ENCODE measurements at places on chromosomes 13 and 19.

DNA sequence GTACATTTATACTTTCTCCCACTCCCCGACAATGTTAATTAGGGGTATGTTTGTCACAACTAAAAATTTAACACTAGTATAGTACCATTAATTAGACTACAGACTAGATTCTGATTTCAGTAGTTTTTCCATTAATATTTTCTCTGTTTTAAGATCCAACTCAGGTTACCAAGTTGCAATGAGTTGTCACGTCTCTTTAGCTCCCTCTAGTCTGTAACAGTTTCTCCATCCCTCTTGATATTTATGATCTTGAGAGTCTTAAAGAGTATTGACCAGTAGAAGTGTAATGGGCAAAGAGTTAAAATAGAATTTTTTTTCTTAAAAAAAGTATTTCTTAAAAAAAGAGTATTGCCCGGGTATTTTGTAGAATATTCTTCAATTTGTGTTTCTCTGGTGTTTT lies 598.1 kb downstream of the TBC1D4 start:
- peak; percentile 7 for DNase-seq

- peak; percentile 92 for DNase-seq
Measured at GRCh38 chr19:5292822-5293611, 47.6 kb downstream of the PTPRS start.

GRCh38 chr13:51935326-51936171 lies 73.8 kb downstream of the CCDC70 start:
- peak; percentile 25 for DNase-seq

DNA sequence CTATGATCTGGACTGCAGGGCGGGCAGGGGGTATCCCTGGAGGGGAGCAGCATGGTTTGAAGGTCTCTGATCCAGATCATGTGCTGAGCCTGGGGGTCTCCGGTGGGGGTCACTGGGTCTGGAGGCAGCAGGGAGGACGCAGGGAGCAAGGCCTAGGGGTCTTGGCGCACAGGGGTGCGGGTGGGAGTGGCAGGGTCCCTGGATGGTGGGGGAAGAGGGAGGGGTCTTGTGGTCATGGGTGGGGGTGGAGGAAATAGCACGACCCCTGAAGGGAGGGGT lies 1.9 kb downstream of the BTBD2 start:
- DNase-seq = no peak

GRCh38 chr13:35714588-35715377 lies 238.3 kb upstream of the MAB21L1 start:
- peak; percentile 38 for DNase-seq

- no peak for DNase-seq
Measured at GRCh38 chr13:69955271-69955670, 152.4 kb upstream of the ATXN8OS start.

DNA sequence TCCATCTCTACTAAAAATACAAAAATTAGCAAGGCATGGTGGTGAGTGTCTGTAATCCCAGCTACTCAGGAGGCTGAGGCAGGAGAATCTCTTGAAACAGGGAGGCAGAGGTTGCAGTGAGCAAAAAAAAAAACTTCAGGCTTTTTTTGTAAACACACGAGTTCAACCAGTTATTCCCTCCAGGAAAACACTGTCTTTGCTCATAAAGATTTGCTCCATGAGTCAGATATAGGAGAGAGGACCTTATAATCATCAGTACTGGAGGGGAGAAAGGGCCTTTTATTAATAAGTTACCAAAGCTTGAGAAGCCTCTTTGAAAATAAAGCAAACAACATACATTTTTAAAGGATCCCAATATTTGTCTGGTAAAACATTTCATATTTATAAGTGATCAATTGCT lies 110.7 kb downstream of the EFNB2 start:
- no peak for DNase-seq

DNA sequence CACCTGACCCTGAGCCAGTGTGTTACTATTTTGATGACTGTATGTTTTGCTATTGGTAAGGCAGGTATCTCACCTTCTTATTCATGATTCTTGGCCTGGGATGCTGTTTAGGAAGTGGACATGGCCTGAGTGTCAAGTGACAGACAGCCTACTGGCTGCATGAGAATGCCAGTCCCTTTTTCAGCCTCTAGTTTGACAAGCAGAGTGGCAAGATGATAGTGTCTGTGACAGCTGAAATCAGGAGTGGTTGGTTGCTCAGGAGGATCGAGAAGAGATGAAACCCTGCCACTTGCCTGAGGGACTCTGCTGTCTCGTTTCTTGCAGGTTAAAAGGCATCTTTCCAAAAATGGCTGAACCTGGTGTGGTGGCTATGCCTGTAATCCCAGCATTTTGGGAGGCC lies 7.1 kb upstream of the ELOF1 start:
- no peak for DNase-seq

DNA sequence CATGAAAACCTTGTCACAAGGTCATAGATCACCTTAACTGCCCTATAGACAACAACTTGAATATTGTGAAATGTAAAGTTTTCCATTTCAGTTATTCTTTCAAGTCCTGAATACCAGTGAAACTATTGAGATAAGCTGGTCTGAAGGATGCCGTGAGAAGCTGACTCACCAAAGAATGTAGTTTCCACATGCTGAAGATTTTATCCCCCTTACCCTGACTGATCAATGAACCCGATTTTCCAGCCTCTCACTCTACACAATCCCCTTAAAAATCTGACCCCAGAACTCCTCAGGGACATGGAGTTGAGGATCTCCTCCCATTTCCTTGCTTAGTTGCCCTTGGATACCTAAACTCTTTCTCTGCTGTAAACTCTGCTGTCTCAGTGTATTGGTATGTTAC lies 67.5 kb downstream of the POSTN start:
- peak; percentile 7 for DNase-seq

DNA sequence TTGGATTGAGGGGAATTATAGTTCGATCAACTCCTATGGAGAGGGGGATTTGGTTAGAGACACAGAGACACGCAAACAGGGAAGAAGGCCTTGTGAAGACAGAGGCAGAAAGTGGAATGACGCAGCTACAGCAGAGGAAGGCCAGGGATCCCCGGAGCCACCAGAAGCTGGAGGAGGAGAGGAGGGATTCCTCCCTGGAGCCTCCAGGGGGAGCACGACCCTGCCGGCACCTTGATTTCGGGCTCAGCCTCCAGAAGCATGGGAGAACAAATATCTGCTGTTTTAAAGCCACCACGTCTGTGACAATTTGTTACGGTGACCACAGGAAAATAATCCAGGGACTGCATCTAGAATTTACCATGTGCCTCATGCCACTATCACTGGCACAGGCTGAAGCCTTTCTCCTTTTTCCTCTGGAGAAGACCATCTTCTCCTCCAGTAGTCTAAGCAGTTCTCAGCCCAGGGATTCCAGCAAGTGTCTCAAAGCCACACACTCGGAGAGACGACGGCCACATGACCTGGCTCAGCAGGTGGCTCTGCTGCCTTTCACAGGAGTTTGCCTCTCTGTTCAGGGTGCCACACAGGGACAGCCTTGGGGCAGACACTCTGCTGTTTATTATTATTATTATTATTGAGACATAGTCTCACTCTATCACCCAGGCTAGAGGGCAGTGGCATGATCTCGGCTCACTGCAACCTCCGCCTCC lies 39.9 kb upstream of the CCNE1 start:
- DNase-seq = peak; percentile 74

- no peak for DNase-seq
Measured at GRCh38 chr19:18850471-18851375, 19.0 kb downstream of the UPF1 start.

GRCh38 chr19:17680230-17680722 lies 7.9 kb downstream of the UNC13A start:
- DNase-seq = peak; percentile 74

DNA sequence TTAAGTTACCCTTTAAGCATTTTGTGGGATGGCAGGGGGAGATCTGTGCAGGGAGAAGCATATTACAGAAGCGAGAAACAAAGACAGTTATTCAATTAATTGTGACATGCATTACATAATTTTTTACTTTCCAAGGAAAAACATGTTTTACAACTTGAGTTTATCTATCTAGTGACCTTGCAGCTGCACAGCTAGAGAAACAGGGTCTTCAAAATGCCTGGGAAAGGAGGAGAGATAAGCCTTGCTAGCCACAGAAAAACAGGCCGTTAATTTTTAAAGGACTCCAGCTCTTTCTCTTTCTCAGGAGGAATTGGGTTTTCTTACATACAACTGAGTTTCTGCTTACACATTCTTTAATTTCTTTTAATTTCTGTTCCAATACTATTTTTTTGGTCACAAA lies 14.8 kb upstream of the ZNF431 start:
- no peak for DNase-seq

- DNase-seq = no peak
Measured at GRCh38 chr13:78875792-78876580, 217.0 kb upstream of the OBI1 start.

DNA sequence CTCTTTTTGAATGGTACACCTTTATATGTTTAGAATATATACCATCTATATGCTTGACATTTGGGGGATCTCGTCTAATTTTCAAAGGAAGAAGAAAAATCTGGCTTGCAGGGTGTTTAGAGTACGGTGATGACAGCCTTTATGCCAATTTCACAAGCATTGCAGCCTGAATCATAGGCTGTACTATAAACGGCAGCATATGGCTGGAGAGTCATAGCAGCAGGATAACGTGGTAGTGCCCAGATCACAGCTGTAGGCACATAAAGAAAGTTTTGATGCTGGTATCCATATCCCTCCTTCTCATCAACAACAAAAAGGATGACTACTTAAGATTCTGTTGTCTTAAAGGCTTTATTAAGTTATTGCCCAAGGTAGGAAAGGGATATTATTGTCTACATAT lies 253.0 kb downstream of the PCDH9 start:
- DNase-seq = no peak

DNA sequence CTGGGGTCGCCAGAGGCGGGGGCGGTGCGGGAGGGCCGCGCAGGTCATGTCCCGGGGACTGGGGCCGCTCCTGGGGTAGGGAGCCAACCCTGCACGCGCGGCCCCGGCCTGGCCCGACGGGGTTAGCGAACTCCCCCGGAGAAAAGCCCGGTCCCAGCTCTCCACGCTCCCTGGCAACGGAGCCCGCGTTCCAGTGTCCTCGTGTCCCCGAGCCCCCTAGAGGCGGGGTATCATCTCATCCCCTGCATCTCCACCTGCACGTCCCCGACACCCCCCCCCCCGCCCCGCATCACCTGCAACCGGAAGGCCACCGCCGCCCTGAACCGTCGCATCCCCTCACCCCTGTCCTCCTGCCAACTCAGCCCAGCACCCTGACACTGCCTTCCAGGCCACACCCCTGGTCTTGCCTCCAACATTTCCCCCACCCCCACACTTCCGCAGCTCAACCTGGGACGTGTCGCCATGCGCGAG lies 2.7 kb downstream of the WDR88 start:
- no peak for DNase-seq

GRCh38 chr13:91351980-91352379 lies 4.5 kb downstream of the MIR17HG start:
- no peak for DNase-seq

- DNase-seq = peak; percentile 92
Measured at GRCh38 chr19:1248786-1249297, 459 bp downstream of the MIDN start.

DNA sequence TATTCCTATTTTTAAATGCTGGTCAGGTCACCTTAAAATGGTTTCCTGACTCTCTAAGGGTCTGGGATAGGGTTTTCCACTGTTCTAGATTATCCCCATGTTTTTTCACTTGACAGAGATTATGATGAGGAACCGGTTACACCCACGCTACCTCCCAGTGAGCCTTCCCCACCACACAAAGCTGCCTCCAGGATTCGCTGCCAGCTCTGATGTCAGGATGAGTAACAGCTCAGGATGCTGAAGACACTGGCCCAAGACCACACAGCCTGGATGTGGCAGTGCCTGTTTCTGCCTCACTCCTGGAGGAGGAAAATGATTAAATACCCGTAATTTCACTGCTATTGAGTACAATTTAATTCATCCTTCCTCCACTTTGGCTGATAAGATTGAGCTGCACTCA lies 22.9 kb downstream of the ZNF114 start:
- peak; percentile 58 for DNase-seq

- no peak for DNase-seq
Measured at GRCh38 chr13:26964278-26965250, 204.0 kb upstream of the GPR12 start.

GRCh38 chr13:59413126-59413525 lies 750.6 kb downstream of the DIAPH3 start:
- no peak for DNase-seq

DNA sequence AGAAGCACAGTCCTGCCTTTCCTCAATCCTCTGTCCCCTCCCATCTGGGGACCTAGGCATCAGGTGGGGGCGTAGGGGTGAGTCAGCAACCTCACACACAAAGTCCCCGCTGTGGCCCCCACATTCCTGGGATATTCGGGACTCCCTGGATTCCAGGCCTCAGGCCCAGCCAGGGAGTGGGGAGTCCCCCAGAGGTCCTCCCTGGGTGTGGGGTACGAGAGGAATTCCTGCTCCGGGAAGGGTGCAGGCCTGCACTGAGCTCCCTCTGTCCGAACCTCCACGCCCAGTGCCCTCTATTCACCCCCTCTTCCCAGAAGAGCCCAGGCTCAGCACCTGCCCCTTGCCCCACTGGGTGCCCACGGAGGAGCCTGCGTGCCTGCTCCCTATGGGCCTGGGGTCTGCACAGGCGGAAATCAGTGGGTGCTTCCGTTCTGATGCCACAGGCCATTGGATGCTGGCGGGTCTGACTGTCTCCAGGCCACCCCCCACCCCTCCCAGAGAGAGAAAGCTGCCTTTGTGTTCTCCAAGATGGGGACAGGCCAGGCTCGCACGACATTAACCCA lies 3.4 kb downstream of the CADM4 start:
- DNase-seq = no peak

GRCh38 chr13:74707291-74707690 lies 573.1 kb upstream of the KLF12 start:
- no peak for DNase-seq

DNA sequence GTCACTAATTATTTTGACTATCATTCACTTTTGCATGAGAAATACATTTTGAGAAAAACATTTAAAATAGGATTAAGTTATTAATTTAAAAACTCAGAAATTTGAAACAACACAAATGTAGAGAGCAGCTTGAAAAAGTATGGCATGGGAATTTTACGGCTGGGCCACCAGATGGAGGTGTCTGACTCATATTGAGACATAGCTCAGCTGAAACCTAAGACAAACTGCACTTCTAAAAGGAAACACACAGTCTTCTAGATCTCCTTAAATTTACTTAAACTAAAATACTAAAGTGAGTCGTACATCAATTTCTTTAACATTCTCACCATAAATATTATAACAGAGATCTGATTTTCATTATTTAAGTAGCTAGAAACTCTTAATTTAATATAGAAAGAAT lies 41.9 kb upstream of the POSTN start:
- DNase-seq = peak; percentile 80

DNA sequence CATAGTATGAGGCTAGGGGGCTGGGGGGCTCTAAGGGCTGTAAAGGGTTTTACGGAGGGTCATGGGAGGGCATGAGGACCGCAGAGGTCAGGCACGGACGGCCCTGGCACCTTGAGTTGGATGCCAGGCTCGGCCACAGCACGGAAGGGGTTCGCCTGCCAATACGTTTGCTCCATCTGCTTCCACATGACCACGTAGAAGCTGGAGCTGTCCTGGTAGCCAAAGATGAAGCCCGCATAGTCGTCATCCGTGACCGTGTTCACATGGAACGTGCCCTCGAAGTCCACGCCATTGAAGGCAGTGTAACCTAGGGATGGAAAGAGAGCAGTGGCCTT lies 6.4 kb downstream of the COMP start:
- no peak for DNase-seq
